ENCODE measurements at places on chromosomes 3 and 15.

GRCh38 chr3:45546126-45546620, 48.4 kb upstream of the LIMD1 start:
- no peak for DNase-seq

DNA sequence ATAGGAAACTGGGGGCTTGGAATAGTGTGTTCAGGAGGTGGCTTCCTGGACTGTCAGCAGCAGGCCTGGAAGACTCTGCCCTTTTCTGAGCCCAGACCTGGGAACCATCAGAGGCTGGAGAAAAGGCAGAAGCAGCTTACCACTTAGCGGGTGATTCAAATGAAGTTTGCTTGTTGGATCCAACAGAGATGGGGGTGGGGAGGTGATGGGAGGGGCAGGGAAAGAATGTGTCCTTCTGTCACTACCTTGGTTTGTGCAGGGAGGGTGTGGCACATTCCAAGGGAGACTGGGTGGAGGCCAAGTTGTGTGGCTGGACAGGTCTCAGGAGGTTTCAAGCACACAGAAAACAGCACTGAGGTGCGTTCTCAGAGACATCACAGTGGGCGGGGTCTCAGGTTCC, 58.8 kb downstream of the TRAK1 start:
- no peak for DNase-seq

DNA sequence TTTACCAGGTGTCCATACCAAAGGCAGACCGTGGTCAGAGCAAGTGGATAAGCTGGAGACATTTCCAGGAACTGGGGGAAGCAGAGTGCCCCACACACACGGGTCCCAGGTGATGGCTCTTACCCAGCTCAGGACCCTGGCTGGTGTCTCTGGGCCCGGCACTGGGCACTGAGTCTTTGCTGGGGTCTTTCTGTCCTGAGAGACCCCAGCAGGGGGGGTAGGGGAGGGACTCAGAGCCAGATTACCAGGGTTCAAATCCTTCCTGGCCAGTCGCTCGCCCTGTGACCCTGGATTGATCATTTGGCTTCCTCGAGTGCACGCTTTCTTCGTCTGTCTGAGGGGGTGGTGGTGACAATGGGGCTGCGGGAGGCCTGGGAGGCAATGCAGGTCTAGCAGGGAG, 95.7 kb downstream of the PLXNA1 start:
- no peak for DNase-seq

- DNase-seq = no peak
These were observed 63.1 kb downstream of the SERP1 start for GRCh38 chr3:150483226-150483625.

GRCh38 chr3:32423534-32423933, 31.9 kb downstream of the CMTM7 start:
- DNase-seq = no peak

DNA sequence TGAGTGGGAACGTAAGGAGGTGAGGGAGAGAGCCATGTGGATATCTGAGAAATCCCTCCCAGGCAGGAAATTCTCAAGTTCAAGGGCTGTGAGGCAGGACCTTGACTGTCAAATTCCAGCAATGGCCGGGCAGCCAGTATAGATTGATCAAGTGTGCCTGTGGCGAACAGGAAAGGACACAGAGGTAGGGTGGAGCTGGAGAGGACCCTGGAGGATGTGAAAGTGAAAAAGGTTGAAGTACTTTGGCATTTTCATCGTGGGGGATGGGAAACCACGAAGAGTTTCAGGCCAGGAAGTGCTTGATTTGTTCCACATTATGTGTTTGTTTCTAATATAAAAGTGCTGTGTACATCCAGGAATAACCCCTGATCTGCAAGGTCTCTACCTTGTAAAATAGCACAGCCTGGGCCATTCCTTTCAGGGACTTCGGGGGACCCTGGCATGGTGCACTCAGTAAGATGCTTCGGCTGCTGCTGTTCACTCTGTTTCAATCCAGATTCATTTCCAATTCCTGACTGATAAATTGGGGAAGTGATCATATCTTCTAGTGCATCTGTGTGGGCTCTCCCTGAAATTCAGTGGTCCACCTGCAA, 156.6 kb downstream of the MCTP2 start:
- DNase-seq = no peak

DNA sequence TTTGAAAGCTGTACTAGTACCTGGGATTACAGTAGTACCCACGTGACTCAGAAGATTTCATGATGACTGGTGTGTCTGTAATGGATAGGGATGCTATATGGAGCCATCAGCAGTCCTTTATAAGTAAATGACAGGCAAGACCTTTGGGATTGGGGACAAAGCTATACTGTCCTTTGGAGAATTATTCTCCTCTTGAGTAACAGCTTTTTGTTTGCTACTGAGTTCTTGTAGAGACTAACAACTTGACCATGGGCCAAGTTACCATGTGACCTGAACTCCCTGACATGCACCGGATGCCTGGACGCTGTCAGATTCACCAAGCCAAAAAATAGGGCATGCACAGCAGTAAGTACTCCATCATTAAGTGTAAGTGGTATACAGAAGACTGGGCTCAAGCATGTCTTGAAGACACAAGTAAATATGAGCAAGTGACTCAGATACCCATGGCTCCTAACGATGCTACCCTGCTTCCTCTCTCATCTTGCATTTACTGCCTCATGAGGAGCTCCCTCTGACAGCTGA, 12.9 kb downstream of the SEC11A start:
- DNase-seq = no peak

GRCh38 chr3:88219138-88219792, 69.5 kb downstream of the C3orf38 start:
- DNase-seq = peak; percentile 6

DNA sequence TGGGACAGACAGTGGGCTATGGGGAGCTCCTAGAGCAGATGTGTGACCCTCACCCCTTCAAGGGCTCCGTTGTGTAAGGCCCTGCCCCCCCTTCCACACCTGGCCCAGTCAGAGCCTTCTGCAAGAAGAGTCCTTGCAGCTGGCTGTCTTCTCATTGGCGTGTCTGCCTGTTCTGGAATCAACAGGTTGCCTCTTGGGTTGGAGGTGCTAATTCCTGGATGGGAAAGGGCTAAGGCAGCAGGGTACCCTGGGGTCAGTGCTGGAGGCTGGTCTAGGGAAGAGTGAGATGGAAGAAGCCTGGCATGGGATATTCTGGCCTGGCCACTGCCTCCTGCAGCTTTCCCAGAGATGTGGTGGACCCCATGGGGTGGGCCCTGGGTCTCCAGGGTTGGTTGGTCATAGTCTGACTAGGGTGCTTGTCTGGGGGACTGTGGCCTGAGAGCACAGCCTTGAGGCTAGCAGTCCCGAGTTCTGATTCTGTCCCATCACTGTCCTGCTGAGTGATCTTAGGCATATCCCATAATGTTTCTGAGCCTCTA, 5.1 kb downstream of the TEX264 start:
- no peak for DNase-seq

DNA sequence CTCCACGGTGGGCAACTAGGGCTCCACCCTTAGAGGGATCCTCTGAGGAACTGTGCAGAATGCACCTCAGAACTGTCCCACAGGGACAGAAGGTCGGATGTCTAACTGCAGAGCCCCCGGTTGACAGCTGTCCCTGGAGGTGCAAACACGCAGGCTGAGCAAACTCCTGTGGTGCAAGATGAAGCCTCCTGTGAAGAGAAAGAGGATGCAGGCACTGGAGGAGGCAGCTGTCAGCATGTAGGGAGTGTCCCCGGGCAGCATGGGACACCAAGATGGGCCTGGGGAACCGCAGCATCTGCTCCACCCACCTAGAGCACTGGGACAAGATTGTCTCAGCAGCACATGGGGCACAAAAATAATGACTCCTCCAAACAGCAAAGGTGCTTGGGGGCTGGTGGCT, 258.9 kb downstream of the ABHD5 start:
- DNase-seq = no peak

DNA sequence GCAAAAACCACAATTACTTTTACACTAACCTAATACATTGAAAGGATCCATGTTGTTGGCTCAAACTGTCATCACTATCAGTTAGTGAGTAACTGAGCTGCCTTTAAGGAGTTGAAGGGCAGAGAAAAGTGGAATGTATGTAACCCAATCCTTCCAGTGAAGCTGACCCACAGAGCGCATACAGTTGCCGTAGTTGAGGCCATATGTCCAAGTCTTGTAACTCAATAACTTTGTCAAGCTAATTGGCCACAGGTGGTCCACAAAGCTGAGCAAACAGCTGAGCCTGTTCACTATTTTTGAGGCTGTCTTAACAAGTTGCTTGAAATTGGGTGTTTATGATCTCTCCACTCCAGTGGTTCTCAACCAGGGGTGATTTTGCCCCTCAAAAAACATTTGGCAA, 169.0 kb upstream of the SLC24A5 start:
- no peak for DNase-seq

GRCh38 chr15:70096215-70097062, 1.3 kb downstream of the TLE3 start:
- DNase-seq = no peak

- DNase-seq = no peak
These were observed 921.0 kb upstream of the CFAP20DC start for GRCh38 chr3:59970796-59971195.

DNA sequence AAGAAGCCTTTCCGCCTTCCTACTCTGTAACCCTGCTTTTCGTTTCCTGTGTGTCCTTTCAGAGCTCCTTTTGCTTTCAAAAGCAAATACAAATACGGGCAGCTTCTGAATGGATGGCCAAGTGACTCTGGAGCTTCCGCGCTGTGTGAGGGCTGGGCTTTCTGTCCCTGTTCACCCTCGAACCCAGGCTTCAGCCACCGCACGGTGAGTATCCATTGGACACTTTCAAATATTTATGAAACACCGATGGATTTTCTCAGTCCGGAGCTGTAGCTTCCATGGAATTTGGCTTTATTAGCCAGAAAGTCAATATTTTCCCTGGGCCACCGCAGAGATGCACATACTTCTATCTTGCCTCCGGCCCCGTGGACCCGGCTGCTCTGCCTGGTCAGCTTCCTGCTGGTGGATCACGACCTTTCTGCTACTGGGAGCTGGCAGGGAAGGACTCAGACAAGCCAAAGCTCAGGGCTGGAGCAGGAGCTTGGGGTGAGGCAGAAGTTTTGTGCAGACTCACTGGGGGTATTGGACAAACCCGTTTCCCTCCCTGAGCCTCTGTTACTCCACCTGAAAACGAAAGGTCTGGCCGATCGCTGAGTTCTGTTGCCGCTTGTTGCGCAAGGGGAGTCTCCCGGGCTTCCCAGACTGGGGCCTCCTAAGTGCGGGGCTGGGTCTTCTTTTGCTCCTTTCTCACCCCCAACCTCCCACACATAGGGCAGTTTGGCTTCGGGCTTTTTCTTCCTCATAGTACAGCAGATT, 63.6 kb downstream of the LINGO1 start:
- no peak for DNase-seq
